ENCODE measurements at places on chromosomes 3 and 15.

- DNase-seq, result no peak
Measured at GRCh38 chr15:85329561-85330422, 50.6 kb upstream of the AKAP13 start.

DNA sequence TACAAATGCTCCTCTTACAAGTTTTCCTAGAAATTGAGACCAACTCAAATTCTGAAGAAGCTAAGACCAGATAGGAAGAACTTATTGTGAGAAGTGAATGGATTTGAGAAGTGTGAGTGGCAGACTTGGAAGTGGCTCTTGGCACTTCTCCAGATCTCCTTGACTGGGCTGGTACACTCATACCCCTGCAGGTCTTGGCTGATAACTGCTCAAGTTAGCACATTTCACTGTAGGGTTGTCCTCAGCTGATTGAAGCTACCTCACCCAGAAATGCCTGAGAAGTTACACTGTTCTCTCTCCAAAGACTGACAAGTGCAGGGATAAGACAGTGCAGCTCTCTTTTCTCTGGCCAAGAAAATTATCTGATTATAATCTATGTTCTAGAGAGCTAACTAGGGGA lies 16.5 kb upstream of the CLDN1 start:
- DNase-seq, result no peak

DNA sequence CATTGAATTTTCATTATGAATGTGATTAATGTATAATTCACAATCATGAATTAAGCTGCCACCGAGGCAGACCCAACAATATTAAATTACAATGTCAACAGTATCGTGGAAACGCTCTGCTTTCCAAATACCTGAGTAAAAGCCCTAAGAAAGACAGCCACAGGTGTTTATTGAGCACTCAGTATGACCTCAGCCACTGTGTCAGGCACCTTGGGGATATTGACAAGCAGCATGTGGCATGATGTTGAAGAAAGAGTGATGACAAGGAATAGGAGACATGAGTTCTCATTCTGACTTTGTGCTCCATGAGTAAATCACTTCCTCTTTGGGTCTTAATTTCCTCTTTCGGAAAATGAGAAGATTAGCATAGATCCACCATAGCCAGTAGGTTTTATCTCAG lies 12.8 kb downstream of the C2CD4A start:
- DNase-seq, result no peak

DNA sequence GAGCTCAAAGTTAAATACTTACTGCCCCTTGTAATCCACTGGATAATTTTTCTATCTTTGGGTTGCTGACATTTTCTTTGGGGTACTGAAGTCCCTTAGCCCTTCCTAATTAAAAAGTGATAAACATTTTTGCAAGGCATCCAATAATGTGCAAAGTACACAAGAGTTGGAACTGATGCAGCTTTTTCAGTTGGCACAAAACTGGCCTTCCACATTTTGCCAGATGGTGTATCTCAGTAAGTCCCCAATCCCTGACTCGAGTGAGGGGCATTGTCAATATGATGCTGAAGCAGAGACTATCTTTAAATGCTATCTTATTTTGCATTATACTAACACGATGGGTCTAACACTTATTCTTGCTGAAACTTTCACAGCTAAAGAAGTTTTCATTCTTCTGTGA lies 27.8 kb downstream of the FHIT start:
- no peak for DNase-seq

DNA sequence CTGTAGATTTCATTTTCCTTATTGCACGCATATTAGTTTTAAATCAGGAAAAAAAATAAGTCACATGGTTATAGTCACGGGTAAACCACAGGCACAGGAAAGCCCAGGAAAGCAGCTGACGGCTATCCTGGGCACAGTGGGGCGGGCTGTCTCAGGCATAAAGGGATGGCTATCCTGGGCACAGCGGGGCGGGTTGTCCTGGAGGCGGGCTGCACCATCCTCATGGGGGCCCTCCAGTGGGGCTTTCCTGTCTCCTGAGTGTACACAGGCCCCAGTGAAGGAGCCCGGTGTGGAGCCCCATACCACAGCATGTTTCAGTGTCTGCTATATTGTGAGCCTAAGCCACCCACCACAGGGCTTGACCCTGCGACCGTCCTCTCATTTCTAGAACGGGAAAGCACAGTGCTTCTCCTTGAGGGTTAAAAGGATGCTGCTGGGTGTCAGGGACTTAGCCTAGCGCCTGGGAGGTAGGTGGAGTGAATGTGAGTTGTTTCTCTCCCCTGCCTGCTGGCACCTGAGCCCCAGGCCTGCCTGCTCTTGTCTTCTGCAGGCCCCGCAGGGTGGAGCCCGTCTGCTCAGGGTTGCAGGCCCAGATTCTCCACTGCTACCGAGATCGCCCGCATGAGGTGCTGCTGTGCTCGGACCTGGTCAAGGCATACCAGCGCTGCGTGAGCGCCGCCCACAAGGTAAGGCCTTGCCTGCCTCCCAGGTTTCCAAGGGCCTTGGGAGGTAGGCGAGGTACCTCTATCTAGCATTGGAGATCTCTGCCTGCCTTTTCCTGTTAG lies 25.9 kb upstream of the PLXNA1 start:
- no peak for DNase-seq

DNA sequence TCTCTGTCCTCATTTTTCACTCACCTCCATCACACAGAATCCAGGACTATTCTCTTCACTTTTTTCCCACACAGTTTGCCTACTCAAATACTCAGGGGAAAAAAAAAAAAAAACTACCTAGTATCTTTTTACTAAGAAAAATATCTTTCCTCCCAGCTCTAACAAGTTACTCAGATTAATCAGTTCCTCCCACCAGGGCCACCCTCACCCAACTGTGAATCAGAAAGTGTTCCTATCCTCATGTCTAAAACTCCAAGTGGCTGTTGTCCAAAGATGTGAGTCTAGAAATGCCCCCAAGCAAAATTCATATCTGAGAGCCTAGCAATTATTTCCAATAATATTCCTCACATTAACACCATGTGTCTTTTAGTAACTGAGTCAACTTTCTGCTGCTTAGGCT lies 268.0 kb downstream of the ERC2 start:
- no peak for DNase-seq

- no peak for DNase-seq
Measured at GRCh38 chr15:89113296-89114024, 25.2 kb downstream of the ABHD2 start.

DNA sequence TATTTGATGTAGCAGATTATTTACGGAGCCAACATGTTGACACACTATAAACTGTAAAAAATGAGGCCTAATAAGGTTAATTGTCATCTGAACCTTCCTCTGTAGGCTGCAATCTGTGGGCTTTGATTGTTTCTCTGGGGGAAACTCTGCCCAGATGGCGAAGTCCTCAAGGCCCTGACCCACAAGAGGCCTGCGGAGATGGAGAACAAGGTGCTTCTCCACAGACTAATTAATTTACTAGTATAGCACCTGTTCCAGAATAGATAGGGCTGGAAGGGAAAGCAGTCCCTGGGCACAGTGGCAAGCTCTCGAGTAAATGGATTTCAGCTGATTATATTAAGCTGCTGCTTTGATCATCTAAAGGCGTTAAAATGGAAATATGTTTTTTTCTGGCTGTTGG lies 338.8 kb upstream of the DNAJC19 start:
- no peak for DNase-seq

GRCh38 chr3:42369304-42369703 lies 41.1 kb downstream of the LYZL4 start:
- no peak for DNase-seq

GRCh38 chr15:53307952-53308624 lies 451.4 kb downstream of the WDR72 start:
- no peak for DNase-seq

- no peak for DNase-seq
Measured at GRCh38 chr3:79994397-79994796, 226.6 kb upstream of the ROBO1 start.

- no peak for DNase-seq
Measured at GRCh38 chr3:159187706-159188105, 385.9 kb downstream of the MFSD1 start.

DNA sequence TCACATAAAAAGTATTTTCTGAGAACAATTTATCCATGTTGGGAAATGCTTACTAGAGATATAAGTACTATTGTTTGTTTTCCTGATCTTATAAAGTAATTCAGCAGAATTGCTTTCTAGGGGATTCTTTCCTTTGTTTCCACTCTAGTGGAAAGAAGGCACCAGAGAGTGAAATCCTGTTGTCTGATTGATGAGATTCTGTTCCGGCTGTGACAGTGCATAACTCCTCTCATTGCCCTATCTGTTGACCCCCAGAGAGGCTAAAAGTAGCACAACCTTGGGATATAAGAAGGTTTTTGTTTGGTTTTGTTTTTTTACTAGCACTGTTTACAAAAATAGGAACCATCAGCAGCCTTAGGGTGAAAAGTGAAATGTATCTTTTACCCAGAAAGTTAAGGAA lies 114.1 kb downstream of the ALCAM start:
- no peak for DNase-seq

- no peak for DNase-seq
Measured at GRCh38 chr3:170724599-170725280, 138.9 kb upstream of the SLC7A14 start.

DNA sequence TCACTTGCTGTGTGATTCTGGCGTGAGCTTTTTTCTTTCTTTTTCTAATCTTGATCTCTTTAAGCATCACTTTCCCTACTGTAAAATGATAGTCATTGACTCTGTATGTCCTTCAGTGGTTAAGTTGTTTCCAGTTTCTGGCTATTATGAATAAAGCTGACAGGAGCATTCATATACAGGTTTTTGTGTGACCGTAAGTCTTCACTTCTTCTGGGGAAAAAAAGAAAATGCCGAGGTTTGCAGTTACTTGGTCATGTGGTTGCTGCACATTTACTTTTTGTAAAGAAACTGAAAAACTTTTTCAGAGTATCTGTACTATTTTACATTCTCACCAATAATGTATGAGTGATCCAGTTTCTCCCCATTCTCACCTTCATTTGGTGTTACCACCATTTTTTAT lies 247.4 kb upstream of the RBMS3 start:
- no peak for DNase-seq

DNA sequence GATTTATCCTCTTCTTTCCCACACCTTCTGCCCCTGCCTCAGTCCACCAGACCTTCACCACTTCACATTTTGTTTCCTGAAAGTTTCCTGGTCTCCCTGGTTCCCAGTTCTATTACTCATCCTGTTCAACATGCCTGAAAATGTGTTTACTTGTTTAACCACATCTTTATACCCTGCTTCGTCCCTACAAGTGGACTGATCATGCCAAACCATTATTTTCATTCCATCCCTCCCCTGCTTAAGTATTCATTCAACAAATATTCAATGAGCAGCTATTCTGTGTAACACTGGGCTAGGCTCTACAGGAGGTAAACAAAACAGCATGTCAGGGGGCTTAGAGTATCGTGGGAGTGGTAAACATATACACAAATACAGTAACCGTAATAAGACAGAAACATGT lies 5.5 kb downstream of the MYO5A start:
- DNase-seq, result peak; percentile 18

DNA sequence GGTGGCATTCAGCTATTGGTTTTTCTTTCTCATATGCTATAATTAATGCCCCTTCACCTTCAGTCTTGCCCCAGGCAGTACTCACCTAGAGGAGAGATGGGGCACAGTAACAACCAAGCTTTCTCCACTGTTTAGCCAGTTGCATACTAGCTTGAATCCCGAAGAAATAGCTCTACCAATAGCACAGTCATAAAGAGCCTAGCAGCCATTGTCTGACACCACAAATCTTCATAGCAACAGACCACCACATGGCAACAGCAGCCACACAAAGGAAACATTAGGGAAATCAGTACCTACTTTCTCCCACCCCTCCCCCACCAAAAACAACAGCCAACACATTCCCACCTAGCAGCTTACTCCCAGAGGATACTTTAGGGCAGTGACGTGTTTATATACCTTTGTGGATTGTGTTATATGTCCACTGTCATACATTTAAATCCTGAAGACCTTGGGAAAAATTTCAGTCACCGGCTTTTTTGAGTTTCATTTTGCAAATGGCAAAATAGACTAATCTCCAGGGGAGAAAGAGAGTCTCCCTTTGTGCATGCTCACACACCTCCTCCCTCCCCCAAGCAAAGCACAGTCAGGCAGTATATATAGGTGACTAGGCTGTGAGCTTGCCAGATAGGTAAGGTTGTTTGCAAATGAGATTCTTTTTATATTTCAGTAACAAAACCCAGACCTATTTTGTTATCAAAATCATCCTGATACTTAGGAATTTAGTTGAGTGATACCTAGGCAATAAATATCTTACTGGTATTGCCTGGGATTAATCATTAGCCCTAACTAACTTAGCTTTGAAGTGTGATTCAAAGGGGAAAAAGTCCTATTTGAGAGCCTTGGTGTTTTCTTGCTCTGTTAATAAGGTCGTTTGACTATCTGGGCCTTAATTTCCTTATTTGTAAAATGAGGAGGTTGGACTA lies 140.6 kb downstream of the RBPMS2 start:
- DNase-seq, result no peak

- DNase-seq, result no peak
Measured at GRCh38 chr3:50205413-50206276, 574 bp downstream of the SLC38A3 start.

GRCh38 chr15:78360958-78361718 lies 21.0 kb downstream of the CRABP1 start:
- no peak for DNase-seq

- no peak for DNase-seq
Measured at GRCh38 chr15:65595960-65596359, 15.0 kb downstream of the INTS14 start.

GRCh38 chr15:94840794-94841783 lies 609.7 kb downstream of the MCTP2 start:
- DNase-seq, result no peak

GRCh38 chr3:146280864-146281263 lies 30.0 kb upstream of the PLSCR4 start:
- DNase-seq, result no peak

GRCh38 chr3:167520266-167521005 lies 46.6 kb upstream of the SERPINI2 start:
- DNase-seq, result no peak

GRCh38 chr3:177045767-177046166 lies 151.5 kb downstream of the TBL1XR1 start:
- DNase-seq, result no peak

- peak; percentile 80 for DNase-seq
Measured at GRCh38 chr15:70474471-70475406, 288.6 kb downstream of the UACA start.

DNA sequence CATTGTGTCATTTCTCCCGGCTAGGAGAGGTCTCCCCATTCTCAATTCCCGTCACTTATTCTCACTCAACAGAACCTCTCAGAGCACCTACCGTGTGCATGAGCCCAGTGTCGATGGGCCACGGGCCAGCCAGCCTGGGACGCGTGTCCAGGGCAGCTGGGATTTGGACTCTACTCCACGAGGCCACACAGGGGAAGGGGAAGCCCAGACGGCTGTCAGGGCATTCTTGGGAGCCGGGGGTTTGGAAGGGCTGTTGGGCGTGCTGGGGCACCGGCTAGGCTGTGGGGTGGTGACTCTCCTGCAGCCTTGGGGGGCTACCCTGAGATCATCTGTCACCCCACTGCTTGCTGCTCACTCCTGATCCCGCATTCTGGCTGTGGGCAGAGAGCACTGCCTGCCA lies 41.7 kb upstream of the PCSK6 start:
- DNase-seq, result no peak

GRCh38 chr3:116038968-116039650 lies 406.2 kb downstream of the LSAMP start:
- DNase-seq, result no peak

All from H54 (cell line).